Urinary bladder (tissue), 4 donors: ENCODE measurements at places on chromosomes 4 and X.

DNA sequence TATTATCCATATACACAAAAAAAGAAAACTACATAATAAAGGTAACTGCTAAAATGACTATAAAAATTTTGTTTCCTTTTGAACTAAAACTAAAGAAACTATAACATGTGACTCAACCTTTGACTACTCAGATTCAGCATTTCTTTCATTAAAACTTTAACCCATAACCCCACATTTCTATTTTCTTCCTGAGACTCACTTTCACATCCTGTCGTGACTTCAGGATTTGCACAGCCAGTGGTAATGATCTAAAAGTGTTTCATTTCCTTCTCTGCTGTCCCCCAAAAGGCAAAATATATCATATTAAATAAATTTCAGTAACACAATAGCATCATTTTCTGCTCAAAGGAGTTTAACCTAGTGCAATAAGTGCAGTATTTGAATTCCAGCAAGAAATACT, 1022.4 kb upstream of the DIAPH2 start:
- no peak for DNase-seq

DNA sequence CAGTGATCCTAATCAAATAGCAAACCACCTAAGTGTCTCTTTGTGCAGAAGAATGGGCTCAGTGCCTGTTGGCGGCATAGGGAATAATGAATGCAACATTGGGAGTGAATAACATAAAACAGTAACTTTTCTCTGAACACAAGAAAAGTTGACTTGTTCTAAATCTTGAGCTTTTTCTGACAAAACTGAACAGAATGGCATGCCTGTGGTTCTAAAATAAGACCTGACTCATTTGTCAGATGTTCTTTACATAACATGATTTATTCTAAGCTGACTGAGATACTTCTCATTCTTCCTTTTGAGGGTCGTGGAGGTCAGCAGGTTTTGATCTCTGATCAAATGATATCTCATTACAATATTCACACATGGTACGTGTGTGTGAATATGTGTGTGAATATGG, 165.4 kb upstream of the WDR1 start:
- DNase-seq, result no peak

DNA sequence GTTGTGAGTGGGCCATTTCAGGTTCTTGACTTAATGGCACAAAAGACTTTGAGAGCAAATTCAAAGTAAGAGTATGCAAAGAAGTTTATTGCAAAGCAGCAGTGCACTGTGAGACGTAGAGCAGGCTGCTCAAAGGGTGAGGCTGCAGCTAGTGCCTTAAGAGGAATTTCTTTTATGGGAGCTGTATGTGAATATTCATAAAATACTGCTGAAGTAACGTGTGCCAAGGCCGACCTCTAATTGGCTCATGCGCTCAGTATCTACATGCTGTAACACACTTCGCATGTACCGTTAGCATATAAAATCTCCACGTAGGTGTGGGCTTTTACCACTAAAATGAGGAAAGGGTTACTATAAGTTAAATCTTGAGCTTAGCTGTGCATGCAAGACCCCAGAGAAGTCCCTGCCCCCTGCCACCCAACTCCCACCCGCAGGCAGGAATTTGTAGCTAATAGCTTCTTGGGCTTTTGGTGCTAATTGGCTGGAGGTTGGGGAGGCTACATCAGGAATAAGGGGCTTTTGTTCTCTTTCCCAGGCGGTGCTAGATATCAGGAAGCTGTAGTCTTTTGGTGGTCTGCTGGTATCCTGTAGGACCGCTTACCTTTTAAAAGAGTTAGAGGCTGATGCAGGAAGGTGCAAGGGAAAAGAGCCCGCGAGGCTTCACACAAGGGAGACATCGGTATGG, 47.6 kb downstream of the FSTL5 start:
- DNase-seq, result no peak

GRCh38 chr4:138945401-138945800, 70.2 kb upstream of the NOCT start:
- no peak for DNase-seq

- no peak for DNase-seq
Measured at GRCh38 chr4:183698909-183699308, 39.8 kb downstream of the TRAPPC11 start.

GRCh38 chr4:102318526-102318925, 26.8 kb downstream of the SLC39A8 start:
- DNase-seq, result no peak

DNA sequence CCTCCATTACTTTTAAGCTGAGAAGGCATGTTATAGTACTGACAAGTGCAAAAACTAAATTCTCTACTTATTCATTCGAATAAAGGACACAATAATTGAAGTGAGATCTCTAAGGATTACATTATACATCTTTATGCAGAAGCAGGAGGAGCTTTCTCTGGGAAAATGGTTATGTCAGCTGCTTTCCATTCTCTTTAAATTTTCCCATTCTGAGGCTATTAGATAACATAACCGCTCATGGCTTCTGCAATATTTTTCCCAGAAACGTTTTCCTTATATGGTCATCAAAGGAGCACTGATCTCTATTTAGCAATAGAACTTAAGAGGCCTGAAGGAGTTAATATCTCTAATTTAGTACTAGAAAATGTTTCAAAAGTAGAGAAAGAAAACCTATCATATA, 221.6 kb downstream of the NSUN7 start:
- no peak for DNase-seq

DNA sequence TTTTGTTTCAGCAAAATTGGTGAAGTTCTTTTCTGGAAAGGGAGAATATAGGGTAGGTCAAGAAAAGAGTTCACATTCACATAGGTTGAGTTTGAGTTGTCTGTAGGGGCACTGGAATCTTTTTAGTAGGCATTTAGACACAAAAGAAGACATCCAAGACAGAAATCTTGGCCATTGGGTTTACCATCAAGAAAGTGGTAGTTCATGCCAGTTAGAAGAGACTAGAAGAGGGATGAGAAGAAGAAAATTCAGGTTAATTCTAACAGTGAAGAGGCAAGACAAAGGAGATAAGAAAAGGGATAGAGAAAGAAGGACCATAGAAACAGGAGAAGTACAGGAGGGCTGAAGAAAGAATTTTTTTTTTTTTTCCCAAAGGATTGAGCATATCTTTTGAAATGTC, 39.9 kb downstream of the PAQR3 start:
- DNase-seq, result no peak

DNA sequence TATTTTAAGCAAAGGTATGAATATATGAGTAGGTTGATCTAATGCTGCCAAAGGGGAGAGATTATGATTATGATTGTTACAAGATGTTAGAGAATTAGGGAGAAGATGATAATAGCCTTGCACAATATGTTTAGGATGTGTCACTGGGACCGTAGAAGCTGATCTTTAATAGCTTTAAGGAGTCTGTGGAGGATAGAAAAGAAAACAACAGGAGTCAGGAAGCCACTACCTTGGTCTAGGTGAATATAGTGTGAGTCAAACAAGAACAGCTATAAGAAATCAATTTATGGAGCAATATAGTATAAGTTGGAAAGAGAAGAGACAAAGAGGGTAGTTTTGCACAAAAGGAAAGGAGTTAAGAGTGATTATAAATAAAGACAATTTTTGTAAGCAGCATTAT, 232.7 kb downstream of the FSTL5 start:
- no peak for DNase-seq

DNA sequence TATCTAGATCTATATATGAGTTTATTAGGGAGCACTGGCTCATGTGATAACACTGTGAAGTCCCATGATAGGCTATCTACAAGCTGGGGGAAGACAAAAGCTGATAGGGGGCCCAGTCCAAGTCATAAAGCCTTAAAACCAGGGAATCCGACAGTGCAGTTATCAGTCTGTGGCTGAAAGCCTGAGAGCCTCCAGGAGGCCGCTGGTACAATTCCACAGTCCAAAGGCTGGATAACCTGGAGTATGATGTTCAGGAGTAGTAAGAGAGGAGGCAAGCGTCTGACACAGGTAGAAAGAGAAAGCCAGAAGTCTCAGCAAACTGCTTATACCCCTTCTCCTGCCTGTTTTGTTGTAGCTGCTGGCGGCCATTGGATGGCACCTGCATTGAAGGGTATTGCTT, 177.6 kb upstream of the SPRY1 start:
- no peak for DNase-seq

DNA sequence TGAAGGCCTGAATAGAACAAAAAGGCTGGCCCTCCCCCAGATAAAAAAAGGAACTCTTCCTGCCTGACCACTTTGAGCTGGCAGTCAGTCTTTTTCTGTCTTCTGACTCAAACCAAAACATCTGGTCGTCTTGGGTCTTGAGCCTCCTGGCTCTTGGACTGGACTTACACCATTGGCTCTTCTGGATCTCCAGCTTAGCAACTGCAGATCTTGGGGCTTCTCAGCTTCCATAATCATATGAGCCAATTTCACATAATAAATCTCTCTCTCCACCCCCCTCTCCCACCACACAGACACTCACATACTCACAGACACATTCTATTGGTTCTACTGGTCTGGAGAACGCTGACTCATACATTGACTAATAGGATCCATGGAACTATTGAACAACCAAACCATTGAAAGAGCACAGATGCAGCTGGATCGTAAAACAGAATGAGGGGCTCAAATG, 15.6 kb upstream of the CWH43 start:
- DNase-seq, result no peak

DNA sequence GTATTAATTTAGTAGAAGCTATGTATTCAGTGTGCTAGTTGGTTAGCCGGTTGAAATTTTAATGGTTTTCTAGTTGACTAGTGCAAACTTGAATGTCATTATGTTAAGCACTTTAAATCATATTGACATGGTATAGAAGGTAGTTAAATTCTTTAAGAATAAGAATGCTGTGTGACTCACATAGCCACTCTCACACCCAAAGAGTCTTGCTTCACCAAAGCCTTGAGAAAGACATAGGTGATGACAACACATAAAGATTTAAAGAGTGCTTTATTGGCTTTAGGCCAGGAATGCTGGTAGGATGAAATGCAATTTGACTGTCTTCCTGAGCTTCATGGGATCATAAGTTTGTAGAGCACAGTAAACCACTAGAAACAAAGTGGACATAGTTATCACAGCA, 85.3 kb downstream of the DCAF8L2 start:
- DNase-seq, result no peak

- DNase-seq, result no peak
Measured at GRCh38 chr4:99828477-99828876, 11.8 kb downstream of the DAPP1 start.

GRCh38 chr4:174012886-174013259, 270.6 kb downstream of the FBXO8 start:
- DNase-seq, result no peak

DNA sequence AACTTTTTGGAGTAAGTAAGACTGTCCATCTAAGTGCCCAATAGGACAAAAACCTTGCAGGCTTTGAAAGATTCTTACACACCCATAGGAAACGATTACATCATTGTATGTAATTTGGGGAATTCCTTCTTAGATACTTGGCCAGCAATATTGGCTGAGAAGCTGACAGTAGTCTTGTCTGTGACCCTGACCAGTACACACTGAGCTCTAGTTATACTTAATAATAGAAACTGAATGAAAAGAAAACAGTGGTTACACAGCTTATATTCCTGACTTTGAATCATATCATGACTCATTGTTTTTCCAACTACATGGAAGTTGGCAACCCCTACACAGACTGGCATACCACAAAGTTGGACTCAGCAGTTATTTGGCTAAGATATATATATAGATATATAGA, 7.1 kb upstream of the TLR2 start:
- no peak for DNase-seq

GRCh38 chrX:118621081-118621759, 106.2 kb upstream of the IL13RA1 start:
- no peak for DNase-seq

DNA sequence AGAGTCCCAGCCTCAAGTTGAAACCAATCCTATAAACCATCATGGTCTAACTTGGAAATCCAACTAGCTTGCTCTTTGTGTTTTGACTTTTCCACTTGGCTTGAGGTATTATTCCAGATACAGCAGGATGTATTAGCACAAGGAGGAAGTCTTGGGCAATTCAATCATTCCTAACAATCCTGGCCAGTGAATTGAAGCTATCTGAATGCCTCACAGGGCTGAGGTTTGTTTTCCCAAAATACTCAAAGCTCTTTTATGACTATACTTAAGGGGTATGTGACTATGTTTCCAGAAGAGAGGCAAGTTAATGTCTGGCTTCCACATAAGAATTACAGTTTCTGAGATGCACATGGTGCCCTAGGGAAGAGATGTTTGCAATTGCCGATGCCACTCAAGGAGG, 66.8 kb upstream of the SH3RF1 start:
- no peak for DNase-seq

DNA sequence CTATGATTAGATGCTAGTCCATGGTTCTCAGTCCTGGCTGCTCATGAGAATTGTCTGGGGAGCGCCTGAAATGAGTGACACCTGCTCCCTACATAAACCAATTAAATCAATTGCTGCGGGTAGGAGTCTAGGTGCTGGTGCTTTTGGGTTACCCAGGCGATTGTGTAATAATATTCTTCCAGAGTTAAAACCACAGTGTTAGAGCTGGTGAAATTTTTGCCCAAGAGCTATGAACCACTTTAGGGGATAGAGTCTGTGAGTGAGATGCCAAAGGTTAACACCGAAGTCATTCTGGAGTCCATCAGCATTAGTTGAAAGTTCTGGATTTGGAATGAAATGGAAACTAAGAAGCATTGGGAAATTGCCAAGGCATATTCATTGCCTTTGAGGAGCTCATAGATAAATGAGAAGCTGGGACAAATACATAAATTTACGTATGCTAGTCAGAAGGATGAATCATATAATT, 15.3 kb downstream of the PDK3 start:
- DNase-seq, result no peak

- DNase-seq, result peak; percentile 51
Measured at GRCh38 chr4:163875327-163875726, 380.8 kb downstream of the TMA16 start.

GRCh38 chrX:16931855-16932575, 14.4 kb upstream of the REPS2 start:
- DNase-seq, result no peak

DNA sequence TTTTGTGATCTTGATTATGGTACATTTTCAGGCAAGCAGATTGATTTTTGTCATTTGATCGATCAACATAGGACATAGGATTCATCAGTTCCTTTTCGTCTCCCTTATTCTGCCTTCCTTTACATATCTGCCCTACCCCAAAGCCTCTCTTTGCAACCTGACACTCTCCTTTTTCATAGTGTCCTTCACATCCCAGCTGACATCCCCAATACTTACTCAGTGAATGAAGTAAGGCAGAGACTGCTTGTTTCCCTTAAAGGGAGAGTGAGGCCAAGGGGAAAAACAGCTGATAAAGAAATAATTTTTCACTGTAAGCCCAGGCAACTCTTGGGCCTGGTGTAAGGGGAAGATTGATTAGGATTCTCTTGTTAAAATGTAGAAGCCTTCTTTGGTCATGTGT, 69.8 kb downstream of the GBA3 start:
- no peak for DNase-seq

DNA sequence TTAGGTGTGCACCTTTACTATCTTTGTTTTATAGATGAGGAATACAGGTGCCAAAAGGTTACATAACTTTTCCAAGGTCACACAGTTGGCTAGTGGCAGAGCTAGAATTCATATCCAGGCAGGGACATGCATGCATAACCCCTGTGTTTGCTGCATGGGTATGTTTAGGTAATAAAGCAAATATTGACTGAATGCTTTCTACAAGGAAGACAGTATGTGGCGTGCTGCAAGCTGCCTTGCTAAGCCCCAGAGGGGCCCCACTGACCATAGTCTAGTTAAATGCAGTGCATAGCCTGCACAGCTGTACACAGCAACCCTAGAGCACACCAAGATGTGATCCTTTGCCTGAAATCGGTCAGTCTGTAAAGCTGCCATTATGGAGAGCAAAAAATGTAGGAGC, 320.5 kb upstream of the IGFBP7 start:
- no peak for DNase-seq
